ENCODE measurements at places on chromosomes 7 and 10.
A peak's percentile ranks its signal among the peaks of the same experiment; 100 is the strongest.

DNA sequence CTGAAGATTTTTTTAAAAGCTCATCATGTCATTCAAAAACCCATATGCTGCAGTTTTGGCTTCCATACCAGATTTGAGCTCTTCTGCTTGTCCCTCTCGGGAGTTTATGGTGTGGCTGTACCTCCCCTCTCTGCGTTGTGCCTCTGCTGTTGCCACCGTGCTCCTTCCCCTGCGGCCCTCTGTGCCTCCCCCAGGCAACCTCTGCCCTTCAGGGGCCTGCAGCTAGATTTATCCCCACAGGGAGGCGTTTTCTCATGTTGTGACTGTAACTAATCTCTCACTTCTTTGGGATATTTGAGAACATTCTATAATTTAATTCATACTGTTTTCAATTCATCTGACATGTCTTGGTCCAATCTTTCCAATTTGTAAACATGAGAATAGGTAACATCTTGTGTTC lies 52.7 kb downstream of the TASOR2 start:
- DNase-seq, result peak; percentile 49

GRCh38 chr10:7133278-7133677 lies 277.6 kb downstream of the SFMBT2 start:
- no peak for DNase-seq

DNA sequence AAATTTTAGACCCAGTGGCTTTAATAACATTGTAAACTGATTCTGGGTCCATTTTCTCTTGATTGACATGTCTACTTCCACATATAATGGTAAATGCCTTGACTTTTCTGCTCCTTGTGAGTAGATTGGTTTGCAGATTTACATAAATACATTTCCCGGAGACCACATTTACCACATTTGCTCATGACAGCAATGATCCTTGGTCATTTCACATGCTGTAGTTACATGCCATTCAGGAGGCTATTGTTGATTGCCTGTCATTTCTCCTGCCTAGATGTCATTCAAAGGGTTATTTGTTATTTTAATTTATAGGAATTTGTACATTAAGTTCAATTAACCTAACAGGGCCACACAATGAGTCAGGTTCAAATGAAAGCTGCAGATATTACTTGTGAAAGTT lies 280.5 kb downstream of the CNTNAP2 start:
- no peak for DNase-seq

GRCh38 chr10:131737543-131738395 lies 163.0 kb upstream of the PPP2R2D start:
- DNase-seq, result peak; percentile 5

All from iPS-NIHi11 (cell line).